ENCODE measurements at places on chromosomes 7 and 10. TPM values are rescaled to one million over a fixed set of nuclear protein-coding genes. Genes with fewer than 3 reads are reported as not detected.

The NUTM2D gene
- total RNA-seq: 1.1 TPM

The TACC2 gene
- total RNA-seq: 25.0 TPM

The AUTS2 gene
- total RNA-seq: 4.2 TPM

The SCART1 gene
- total RNA-seq: 2.2 TPM

The ZNF800 gene
- total RNA-seq: 19.1 TPM

The SEMA3D gene
- total RNA-seq: not detected

The ARHGAP21 gene
- 31.7 TPM for total RNA-seq

The NPVF gene
- not detected for total RNA-seq

The TAS2R38 gene
- total RNA-seq: 0.08 TPM

The TRIM74 gene
- not detected for total RNA-seq

The CCNJ gene
- total RNA-seq: 2.9 TPM

The AGMO gene
- 0.42 TPM for total RNA-seq

The KLF14 gene
- total RNA-seq: not detected

The CLCN1 gene
- 2.8 TPM for total RNA-seq

The GBX1 gene
- total RNA-seq: not detected

The GHRHR gene
- not detected for total RNA-seq

The ANKRD22 gene
- 7.2 TPM for total RNA-seq

The OR9A2 gene
- 0.29 TPM for total RNA-seq

The MYH16 gene
- not detected for total RNA-seq

The DGKB gene
- 0.41 TPM for total RNA-seq

The TFPI2 gene
- total RNA-seq: not detected

The AKR1D1 gene
- total RNA-seq: not detected

The SPOCK2 gene
- 0.34 TPM for total RNA-seq

The ARHGAP22 gene
- 0.10 TPM for total RNA-seq

The INSYN2A gene
- not detected for total RNA-seq

The PTCD1 gene
- 18.2 TPM for total RNA-seq

The HKDC1 gene
- total RNA-seq: 29.7 TPM

The MOGAT3 gene
- total RNA-seq: 8.2 TPM

The PTTG1IP2 gene
- total RNA-seq: not detected

The LIPN gene
- total RNA-seq: not detected

The TEX36 gene
- not detected for total RNA-seq

The MEIG1 gene
- not detected for total RNA-seq

The MXI1 gene
- 19.8 TPM for total RNA-seq

The SORCS3 gene
- not detected for total RNA-seq

The ATAD1 gene
- total RNA-seq: 18.0 TPM

The GPR26 gene
- total RNA-seq: not detected

The TAF5 gene
- total RNA-seq: 7.7 TPM

The GRID2IP gene
- not detected for total RNA-seq

The ASAH2 gene
- total RNA-seq: 4.6 TPM

The TMEM229A gene
- total RNA-seq: not detected

The TRIM73 gene
- total RNA-seq: 2.5 TPM

The ANKRD30A gene
- total RNA-seq: not detected

The GPR37 gene
- 9.7 TPM for total RNA-seq

The AKR1C2 gene
- total RNA-seq: 15.5 TPM

The SPDYE3 gene
- not detected for total RNA-seq

The TDRD1 gene
- not detected for total RNA-seq

The CDK14 gene
- total RNA-seq: 0.61 TPM

The CDNF gene
- total RNA-seq: not detected

The PLXNA4 gene
- total RNA-seq: not detected

The MALRD1 gene
- total RNA-seq: 0.64 TPM

The GOLGA7B gene
- 1.1 TPM for total RNA-seq
